ENCODE measurements at places on chromosomes 6 and 20.

DNA sequence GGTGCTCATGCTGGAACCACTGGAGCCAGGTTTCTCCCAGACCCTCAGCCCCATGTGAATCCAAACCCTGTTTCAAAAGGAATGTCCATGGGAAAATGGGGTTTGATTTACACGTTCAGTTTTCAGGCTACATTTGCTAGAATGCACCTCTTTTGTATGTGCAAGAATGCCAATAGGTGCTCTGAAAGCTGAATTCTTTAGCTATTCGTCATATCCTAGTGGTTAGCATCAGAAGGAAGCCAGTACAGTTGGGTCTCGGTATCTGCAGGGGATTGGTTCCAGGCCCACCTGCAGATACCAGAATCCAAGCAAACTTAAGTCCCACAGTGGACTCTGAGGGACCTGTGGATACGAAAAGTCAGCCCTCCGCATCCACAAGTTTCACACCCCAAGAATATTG, 93.4 kb downstream of the UST start:
- H3K4me1 ChIP-seq, result no peaks in the 10 kb centered on the region
- H3K36me3 ChIP-seq, result no peaks in the 10 kb centered on the region
- DNase-seq, result no peak
- no peak overlapping the region for H3K4me3 ChIP-seq
- H3K27me3 ChIP-seq, result no peaks in the 10 kb centered on the region

- H3K4me1 ChIP-seq, result no peaks in the 10 kb centered on the region
- H3K36me3 ChIP-seq, result no peaks in the 10 kb centered on the region
- H3K27ac ChIP-seq, result no peak overlapping the region
- DNase-seq, result no peak
- no peak overlapping the region for H3K4me3 ChIP-seq
Measured at GRCh38 chr6:143611580-143611979, 66.2 kb upstream of the PHACTR2 start.

GRCh38 chr6:12590901-12591300, 125.7 kb upstream of the PHACTR1 start:
- no peaks in the 10 kb centered on the region for H3K27me3 ChIP-seq
- H3K27ac ChIP-seq, result no peak overlapping the region
- no peaks in the 10 kb centered on the region for H3K36me3 ChIP-seq
- no peak overlapping the region for H3K4me3 ChIP-seq
- no peaks in the 10 kb centered on the region for H3K4me1 ChIP-seq

- no peaks in the 10 kb centered on the region for H3K27me3 ChIP-seq
- no peak overlapping the region for H3K27ac ChIP-seq
- H3K4me3 ChIP-seq, result no peak overlapping the region
- no peaks in the 10 kb centered on the region for H3K4me1 ChIP-seq
- H3K36me3 ChIP-seq, result no peaks in the 10 kb centered on the region
- no peak for DNase-seq
Measured at GRCh38 chr20:34970193-34970840, 14.6 kb downstream of the MYH7B start.

Data from CD8-positive, alpha-beta memory T cell (primary cell).